ENCODE measurements at places on chromosomes 6 and 20. TPM values are rescaled to one million over a fixed set of nuclear protein-coding genes. Genes with fewer than 3 reads are reported as not detected.

PRKN gene
- 3.3 TPM for polyA plus RNA-seq

LST1 gene
- polyA plus RNA-seq = 8.0 TPM

TMEM74B gene
- not detected for polyA plus RNA-seq

ULBP2 gene
- not detected for polyA plus RNA-seq

CRISP2 gene
- polyA plus RNA-seq = not detected

TMC2 gene
- polyA plus RNA-seq = not detected

RAB44 gene
- polyA plus RNA-seq = not detected

LY6G6C gene
- not detected for polyA plus RNA-seq

HMGCLL1 gene
- polyA plus RNA-seq = not detected

PSMG4 gene
- 56.8 TPM for polyA plus RNA-seq

CST4 gene
- polyA plus RNA-seq = not detected

SPEF1 gene
- not detected for polyA plus RNA-seq

OLIG3 gene
- polyA plus RNA-seq = not detected

MYB gene
- polyA plus RNA-seq = 1.4 TPM

SLC52A3 gene
- polyA plus RNA-seq = not detected

NDUFAF5 gene
- polyA plus RNA-seq = 12.0 TPM

SLA2 gene
- 13.1 TPM for polyA plus RNA-seq

PSORS1C2 gene
- polyA plus RNA-seq = not detected

CD24 gene
- polyA plus RNA-seq = 0.21 TPM

NRSN1 gene
- not detected for polyA plus RNA-seq

BANF2 gene
- not detected for polyA plus RNA-seq

SAYSD1 gene
- 25.7 TPM for polyA plus RNA-seq

IL17F gene
- polyA plus RNA-seq = not detected

COL11A2 gene
- not detected for polyA plus RNA-seq

SLC17A3 gene
- not detected for polyA plus RNA-seq

SIGLEC1 gene
- polyA plus RNA-seq = not detected

RPS18 gene
- 7,077 TPM for polyA plus RNA-seq

L3MBTL1 gene
- polyA plus RNA-seq = 1.5 TPM

F13A1 gene
- not detected for polyA plus RNA-seq

ELOVL4 gene
- 0.10 TPM for polyA plus RNA-seq

FAM217B gene
- polyA plus RNA-seq = 23.6 TPM

SPDEF gene
- not detected for polyA plus RNA-seq

PRR18 gene
- polyA plus RNA-seq = not detected

HNF4A gene
- not detected for polyA plus RNA-seq

OR12D3 gene
- polyA plus RNA-seq = not detected

SYCP2L gene
- not detected for polyA plus RNA-seq

PAX1 gene
- polyA plus RNA-seq = not detected

MEP1A gene
- polyA plus RNA-seq = not detected

OTOR gene
- polyA plus RNA-seq = not detected

MUC22 gene
- not detected for polyA plus RNA-seq

SMLR1 gene
- polyA plus RNA-seq = not detected

CD93 gene
- polyA plus RNA-seq = 0.23 TPM

RBPJL gene
- polyA plus RNA-seq = not detected

SPATA25 gene
- polyA plus RNA-seq = not detected

FAXC gene
- not detected for polyA plus RNA-seq

DNAH8 gene
- polyA plus RNA-seq = 0.57 TPM

MLN gene
- not detected for polyA plus RNA-seq
